ENCODE measurements at places on chromosomes 1 and 21. TPM values are rescaled to one million over a fixed set of nuclear protein-coding genes. Genes with fewer than 3 reads are reported as not detected.

DNA sequence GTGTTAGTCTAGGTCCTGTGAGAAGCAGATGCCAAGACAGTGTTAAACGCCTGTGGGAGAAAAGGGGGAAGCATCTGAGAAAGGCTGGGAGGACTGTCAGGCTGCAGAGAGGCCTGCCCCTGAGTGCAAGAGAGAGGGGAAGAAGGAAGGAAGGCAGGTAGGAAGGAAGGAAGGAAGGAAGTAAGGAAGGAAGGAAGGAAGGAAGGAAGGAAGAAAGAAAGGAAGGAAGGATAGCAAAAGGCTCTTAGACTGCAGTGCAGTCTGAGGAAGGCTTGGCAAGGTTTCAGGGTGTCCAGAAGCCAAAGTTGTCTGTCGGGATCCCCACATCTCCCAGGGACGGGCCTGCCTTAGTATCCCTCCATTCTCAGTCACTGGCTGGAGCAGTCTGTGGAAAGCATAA, 82.6 kb downstream of the SPATA46 start:
- H3K27ac ChIP-seq, result no peak overlapping the region
- H3K4me1 ChIP-seq, result peaks cover 30% of the 10 kb centered on the region
- no peak overlapping the region for H3K4me3 ChIP-seq
- no peaks in the 10 kb centered on the region for H3K36me3 ChIP-seq
- H3K27me3 ChIP-seq, result no peaks in the 10 kb centered on the region

DNA sequence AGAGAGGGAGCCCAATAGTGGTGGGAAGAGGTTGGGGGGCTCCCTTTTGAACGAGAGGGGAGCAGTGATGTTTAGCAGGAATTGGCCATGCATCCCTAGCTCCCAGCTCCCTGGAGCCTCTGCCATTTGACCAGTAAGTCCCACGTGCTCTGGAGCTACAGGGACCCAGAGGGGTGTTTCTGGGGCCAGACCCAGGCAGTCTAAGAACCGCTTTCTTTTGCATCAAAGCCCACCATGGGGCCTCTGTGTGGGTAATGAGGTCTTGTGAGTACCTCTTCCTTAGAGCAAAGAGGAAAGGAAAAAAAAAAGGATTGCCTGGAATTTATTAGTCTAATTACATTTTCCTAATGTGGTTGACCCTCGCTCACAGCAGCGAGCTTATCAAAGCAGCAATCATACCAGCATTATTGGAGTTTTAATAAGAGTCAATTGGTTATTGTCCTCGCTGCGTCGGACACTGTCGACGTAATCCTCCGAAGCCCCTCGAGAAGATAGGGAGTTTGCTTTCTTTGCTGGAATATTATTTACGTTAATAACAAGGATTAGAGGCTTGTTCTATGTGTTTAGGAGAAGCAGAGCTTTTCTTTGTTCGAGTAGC, 17.6 kb downstream of the ACTL8 start:
- no peaks in the 10 kb centered on the region for H3K4me1 ChIP-seq
- no peak overlapping the region for H3K27ac ChIP-seq
- DNase-seq, result no peak
- H3K4me3 ChIP-seq, result no peak overlapping the region

- H3K27ac ChIP-seq, result no peak overlapping the region
- H3K27me3 ChIP-seq, result peaks cover 20% of the 10 kb centered on the region
- no peak for DNase-seq
- no peak overlapping the region for H3K4me3 ChIP-seq
- H3K4me1 ChIP-seq, result no peaks in the 10 kb centered on the region
These were observed 6.4 kb downstream of the COL8A2 start for GRCh38 chr1:36118447-36119204.

- no peak overlapping the region for H3K27ac ChIP-seq
- no peaks in the 10 kb centered on the region for H3K4me1 ChIP-seq
- H3K4me3 ChIP-seq, result no peak overlapping the region
- DNase-seq, result no peak
- no peaks in the 10 kb centered on the region for H3K27me3 ChIP-seq
These were observed 33.1 kb upstream of the GORAB start for GRCh38 chr1:170498876-170499275.

DNA sequence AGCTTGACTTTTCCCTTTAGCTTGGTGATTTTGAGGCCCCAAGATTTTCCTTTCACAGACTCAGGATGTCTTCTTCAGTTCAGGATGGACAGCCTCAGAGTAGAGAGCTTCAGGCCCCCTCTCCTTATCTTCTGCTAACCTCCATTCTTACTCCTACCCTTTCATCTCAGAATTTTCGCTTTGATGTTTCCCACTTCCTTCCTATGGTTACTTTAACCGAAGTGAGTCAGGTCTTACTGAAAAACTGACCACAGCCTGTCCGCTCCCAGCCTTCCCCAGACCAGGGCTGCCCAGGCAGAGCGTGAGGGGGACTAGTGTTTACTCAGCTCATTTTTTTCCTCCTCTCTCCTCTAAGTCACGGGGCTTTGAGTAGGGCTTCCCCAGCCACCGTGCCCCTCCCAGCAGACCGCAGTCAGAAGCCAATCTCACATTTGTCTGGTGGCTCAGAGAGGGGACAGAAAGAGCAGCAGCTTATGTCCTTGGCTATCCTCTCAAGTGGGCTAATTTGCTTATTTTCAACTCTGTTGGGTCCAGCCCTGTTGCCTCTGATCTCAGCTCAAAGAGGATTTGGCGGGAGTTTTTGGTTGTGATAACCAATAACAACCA, 4.2 kb upstream of the IL19 start:
- no peak overlapping the region for H3K4me3 ChIP-seq
- peak; percentile 33 for DNase-seq
- H3K27me3 ChIP-seq, result no peaks in the 10 kb centered on the region
- no peaks in the 10 kb centered on the region for H3K36me3 ChIP-seq

The HAO2 gene
- not detected for polyA plus RNA-seq

The CRYBG2 gene
- 1.7 TPM for polyA plus RNA-seq

DNA sequence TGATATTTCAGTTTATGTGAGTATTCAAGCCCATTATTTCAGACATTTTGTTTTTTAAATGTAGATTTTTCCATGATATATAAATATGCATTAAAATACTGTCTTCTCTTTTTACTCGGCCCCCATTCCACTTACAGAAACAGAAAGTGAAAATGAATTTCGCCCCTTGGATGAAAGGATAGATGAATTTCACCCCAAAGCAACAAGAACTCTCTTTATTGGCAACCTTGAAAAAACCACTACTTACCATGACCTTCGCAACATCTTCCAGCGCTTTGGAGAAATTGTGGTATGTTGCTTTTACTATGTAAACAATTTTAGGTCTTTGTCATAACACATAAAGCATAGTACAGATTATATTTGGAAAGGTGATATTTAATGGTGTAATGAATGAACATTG, 59.9 kb downstream of the ZBTB17 start:
- no peaks in the 10 kb centered on the region for H3K27me3 ChIP-seq
- peaks cover 38% of the 10 kb centered on the region for H3K36me3 ChIP-seq
- no peak for DNase-seq
- H3K4me1 ChIP-seq, result no peaks in the 10 kb centered on the region

The SMIM11 gene
- 7.3 TPM for polyA plus RNA-seq

The AK5 gene
- polyA plus RNA-seq, result 0.97 TPM

The TDRD5 gene
- not detected for polyA plus RNA-seq

Data from cardiac muscle cell (in vitro differentiated cells and primary cell).